Cerebellar nuclear complex (tissue), 1 donor: ENCODE measurements at places on chromosomes 5 and 9.

- no peak for DNase-seq
Observed at GRCh38 chr5:61228691-61229280, 66.5 kb upstream of the SMIM15 start.

DNA sequence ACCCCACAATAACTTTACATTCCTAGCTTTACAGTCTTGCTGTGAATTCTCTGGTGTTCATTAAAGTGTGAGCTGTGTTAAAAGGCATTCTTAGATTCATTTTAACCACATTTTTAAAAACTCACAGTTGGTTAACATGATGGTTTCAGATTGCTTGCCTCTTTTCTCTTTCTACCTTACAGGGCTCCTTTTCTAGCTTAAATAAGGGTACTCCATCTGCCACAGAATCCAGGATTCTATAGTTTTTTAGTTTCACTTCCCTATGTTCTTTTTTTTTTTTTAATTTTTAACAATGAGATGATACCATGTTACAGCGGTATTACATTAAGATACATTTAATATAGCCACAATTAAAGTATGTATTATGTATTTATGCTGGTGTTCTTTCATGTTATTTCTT, 3.9 kb upstream of the FBXO4 start:
- DNase-seq = no peak

DNA sequence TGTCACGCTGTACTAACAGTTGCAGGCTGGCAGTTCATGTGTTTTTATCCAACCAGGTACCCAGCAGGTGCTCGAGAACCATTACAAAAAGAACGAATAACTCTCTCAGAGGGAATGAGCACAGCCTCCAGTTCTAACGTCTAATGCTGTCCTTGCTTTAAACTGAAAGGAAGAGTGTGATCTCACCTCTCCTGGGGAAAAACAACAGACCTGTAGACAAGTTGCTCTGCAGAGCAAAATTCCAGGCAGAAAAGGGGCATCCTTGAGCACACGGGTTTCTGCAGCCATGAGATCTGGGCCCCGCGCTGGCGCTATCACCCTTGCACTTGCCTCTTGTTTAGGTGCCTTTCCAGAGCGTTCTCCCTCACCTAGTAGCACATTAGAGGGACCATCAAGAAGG, 92.5 kb upstream of the DNAH5 start:
- DNase-seq = no peak

DNA sequence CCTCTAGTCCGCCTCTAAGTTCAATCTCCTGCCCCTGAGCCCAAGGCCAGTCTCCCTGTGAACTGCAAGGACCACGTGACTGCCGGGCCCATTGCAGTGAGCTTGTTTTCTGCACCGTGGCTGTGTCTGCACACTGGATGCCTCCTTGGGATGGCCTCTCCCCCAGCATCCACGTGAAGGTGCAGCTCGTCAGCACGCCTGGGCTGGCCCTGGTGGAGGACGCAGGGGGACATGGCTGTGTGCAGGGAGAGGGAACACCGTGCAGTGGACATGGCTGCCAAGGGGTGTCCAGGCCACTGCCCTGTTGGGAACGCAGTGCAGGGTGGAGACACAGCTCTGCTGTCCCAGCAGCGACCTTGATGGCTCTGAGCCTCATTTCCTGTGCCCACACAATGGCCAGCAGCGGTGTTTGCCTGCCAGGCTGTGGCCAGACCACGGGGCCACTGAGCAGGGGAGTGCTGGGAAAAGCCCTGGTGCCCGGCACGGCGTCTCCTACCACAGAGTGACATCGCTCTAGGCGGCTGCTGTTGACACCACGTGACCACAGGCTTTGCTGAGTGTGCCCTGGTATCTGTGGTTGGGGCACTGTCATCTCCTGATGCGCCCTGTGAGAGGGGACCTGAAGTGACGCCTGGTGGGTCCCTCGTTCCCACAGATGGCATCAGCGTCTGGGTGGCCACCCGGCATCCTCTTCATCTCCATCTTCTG, 26.9 kb upstream of the EXOC3 start:
- DNase-seq = no peak

DNA sequence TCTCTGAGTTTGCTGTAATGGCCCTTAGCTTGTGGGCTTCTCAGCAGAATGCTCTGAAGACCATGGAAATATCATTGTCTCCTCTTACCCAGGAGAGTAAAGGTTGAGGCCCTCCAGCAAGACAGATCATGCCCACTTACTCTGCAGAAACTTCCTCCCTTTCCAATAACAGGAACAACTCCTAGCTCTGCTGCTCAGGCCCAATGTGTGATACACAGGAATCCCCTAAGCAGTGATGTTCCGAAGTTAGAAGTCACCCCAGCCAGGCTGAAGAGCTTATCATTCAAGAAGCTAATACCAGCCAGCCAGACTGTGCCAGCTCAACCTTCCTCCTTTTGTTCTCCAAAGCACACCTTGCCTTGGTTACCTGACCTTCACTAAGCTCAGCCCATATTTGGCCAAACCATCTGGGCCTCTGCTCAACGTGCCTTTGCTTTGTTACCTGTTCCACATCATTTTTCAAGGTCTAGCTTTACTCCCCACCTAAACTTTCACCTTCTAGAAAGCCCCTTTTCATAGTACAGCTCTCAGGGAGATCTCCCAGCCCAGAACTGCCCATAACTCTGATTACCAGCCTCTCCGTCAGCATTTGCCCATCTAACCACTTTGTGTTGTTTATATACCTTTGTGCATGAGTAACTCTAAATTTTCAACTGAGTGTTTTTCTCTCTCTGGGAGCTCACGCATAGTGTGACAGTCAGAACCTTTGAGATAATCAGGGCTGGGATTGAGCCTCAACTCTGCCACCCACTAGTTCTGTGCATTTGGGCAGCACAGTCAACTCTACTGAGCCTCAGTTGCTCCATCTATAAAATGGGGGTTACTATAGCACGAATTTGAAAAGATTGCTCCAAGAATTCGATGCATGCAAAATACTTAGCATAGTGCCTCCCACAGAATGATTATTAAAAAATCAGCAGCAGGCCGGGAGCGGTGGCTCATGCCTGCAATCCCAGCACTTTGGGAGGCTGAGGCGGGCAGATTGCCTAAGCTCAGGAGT, 107.6 kb upstream of the CPEB4 start:
- no peak for DNase-seq

GRCh38 chr5:112253478-112254250, 165.4 kb downstream of the EPB41L4A start:
- no peak for DNase-seq

DNA sequence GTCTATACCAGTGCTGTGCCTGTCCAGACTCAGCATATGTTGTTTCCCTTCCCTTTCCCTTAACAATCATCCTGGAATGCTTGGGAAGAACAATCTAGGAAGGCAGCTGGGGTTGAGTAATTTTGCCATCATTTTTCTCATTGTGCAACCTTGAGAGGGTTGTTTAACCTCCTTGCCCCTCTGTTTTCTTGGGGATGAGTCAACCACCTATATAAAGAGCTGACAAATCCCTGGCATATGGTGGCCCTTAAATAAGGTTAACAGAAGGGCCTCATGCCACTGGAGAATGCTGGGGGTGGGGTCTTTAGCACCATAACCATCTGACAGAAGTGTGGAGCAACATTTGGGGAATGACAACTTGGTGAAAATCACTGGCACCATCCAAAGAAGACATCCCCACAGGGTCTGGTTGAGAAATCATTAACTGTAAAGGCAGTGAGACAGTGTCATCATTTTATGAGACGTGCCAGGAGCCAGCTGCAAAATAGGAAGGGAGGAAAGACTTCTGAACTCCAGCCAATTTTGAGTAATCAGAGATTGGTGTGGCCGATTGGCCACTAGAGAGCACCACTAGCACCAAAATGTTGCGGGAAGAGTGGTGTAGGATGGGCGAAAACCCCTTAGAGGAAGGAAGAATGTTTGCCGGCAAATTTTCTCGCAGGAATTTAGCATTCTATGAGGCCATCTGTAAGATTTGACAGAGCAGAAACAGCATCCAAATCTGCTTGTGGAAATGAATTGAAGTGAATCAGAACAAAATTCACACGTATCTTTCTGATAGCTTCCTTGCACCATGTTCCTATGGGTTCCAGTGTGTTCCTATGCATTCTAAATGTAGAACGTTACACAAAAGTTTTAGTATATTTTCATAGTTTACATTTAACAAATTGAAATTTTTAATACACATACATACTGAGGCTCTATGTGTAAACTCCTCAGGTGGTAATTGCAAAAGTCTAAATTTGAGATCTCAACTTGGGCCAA, 113.8 kb downstream of the MSX2 start:
- no peak for DNase-seq

DNA sequence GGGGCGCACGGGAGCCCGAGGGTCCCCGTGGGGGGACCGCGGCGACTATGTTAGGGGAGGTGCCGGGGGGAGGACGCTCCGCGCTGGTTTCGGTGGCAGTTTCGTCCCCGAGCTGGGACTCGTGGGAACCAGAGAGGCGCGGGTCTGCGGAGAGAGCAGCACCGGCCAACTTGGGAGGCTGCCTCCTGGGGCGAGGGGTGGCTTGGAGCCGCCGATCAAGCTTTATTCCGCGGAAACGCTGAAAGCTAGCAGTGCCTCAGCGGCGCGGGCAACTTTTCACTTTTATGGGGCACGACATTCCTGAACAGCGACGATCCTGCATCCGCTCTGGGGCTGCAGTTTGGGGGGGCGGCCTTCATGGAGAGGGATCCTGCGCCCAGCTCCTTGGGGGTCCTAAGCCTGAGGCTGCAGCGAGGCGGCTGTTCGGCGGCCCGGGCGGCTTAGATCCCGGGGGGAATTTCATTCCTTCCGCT, 369 bp downstream of the OCLN start:
- no peak for DNase-seq

- no peak for DNase-seq
Observed at GRCh38 chr5:16702964-16703363, 86.2 kb upstream of the RETREG1 start.

DNA sequence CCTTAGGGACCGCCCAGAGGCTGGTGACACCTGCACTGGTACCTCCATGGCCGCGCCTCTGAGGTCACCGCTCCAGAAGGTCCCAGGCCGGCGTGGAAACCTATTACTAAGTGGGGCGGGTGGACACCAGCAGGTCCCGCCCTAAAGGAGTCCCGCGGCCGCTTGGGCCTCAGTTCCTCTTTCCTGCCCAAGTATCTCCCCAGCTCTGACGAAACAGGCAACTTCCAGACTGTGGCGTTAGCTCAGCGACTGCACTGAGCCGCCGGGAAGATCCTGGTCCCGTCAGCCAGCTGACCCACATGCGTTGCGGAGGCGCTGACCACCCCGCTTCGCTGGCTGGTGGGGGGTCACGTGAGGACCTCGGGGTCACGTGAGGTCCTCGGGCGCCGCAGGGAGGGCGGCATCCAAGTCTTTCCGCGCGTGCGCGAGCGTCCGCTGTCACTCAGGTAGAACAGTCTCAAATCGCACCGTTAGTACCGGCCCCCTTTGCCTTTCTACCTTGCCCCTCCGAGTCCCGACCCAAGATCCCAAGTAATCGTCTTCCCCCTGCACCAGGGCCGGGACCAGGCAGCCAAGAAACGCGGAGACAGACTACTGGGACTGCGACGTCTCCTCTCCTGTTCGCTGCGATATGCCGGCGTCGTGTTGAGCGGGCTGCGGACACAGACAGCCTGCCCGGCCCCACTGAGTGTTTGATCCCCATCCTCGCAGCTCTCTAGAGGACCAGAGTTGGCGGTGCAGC, 53.7 kb upstream of the KDM4C start:
- no peak for DNase-seq

DNA sequence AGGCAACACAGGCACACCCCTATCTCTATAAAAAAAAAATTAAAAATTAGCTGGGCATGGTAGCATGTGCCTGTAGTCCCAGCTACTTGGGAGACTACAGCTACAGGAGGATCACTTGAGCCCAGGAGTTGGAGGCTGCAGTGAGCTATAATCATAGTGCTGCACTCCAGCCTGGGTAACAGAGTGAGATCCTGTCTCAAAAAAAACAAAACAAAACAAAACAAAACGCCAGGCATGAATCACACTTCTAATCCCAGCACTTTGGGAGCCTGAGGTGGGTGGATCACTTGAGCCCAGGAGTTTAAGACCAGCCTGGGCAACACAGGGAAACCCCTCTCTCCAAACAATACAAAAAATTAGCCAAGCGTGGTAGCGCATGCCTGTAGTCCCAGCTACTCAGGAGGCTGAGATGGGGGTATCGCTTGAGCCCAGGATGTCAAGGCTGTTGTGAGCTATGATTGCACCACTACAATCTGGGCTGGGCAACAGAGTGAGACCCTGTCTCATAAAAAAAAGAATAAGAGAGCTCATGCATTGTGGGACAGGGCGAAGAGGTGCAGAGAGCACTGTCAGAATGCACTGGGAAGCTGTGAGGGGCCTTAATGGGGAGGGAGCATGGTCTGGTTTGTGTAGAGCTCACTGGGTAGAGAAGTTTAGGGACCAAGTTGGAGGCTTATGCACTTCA, 8.4 kb upstream of the SAP30L start:
- DNase-seq = no peak

DNA sequence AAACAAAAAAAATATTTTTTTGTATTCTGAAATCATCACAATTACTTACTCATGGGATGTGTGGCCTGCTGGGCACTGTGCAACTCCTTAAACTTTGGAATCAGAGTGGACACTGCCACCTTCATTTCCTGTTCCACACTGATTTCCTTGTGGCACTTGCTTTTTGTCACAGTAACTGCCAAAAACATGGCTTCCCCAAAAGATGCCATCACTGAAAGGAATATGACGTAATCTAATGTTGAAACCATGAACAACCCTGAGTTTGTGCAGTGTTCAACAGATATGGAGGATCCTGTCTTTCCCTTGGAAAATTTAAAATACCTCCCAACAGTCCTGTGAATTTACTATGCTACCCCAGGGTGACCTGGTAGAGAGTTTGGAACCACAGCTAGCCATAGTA, 12.6 kb upstream of the IL12B start:
- no peak for DNase-seq

- DNase-seq = no peak
Observed at GRCh38 chr5:95969651-95970358, 8.2 kb upstream of the ELL2 start.

DNA sequence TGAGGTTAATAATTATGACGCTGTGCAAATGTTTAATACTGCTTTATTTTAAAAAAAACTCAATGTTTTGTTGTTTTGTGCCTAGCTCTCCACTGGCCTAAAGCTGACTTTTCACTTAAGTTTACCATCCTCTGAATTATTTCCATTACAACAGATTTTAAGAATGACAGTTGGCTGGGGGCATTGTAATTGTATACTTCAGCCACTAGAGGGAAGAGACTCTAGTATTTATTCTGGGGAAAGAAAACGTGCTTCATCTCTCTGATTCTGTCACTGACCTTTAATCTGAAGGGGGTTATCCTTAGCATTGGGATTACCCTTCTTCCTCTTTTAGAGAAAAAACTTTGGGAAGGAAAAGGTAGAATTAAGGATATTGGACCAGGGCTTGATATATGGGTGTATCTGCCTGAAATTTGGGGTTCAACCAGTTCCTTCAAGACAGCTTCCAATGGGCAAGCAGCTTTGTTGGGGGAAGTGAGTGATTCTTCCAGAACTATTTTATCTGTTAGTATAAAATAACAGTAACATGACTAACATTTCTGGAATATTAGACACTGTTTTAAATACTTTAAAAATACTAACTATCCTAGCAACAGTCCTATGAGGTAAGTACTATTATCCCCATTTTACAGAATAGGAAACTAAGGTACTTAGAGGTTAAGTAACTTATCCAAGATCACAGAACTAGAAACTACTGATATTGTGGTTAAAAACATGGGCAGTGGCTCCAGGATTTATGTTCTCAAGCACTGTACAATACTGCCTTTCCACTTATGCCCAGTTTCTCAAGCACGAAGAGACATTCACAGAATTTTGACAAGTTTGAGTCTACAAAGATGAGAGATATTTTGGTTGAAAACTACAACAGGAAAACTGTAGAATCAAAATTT, 208.4 kb downstream of the CD180 start:
- no peak for DNase-seq
